ENCODE measurements at places on chromosomes 1 and 21.

GRCh38 chr1:15900662-15901279 is 53.3 kb downstream of the SPEN start:
- no peak for DNase-seq

DNA sequence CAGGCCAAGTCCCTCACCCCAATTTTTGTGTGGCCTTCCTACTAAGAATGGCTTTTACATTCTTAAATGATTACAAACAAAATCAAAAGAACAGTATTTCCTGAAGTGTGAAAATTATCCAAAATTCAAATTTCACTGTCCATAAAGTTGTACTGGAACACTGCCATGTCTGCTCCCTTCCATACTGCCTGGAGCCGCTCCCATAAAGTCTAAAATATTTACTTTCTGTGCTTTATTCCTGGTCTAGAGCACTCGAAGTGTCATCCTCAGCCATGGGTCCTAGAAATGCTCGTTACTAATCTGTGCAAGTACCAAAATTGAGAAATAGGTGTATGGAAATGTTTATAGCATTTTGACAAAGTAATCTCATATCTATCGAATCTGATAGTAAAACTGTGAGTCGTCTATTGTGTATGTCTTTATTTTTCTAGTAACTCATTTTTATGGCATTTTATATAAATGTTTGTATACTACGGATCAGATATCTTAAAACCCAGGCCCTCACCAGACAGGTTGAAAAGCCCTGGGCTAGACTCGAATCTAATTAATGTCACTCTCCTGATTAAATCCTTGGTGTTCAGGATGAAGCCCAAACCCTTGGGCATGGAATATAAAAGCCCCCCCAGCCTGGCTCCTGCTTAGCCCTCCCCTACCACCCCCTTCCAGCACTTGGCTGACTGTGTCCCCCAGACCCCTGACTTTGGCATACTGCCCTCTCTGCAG is 4.9 kb downstream of the LBR start:
- DNase-seq = no peak

GRCh38 chr1:182249201-182249676 is 142.4 kb downstream of the GLUL start:
- no peak for DNase-seq

DNA sequence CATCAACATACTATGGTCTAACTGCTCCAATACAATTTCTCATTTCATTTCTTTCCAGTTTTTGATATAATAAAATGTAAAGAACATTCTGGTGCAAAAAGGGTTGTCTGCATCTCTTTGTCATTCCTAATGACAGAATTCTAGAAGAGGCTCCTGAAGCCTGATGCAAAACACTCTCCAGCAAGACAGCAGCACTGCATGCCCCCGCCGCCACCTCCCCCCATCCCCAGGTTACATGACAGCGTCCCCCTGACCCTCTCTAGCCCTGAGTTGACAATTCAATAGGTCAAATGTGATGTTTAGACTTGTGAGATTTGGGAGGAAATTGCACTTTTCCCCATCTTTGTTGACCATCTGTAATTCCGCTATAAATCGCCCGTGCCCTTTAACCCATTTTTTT is 64.6 kb upstream of the C1orf21 start:
- DNase-seq = no peak

DNA sequence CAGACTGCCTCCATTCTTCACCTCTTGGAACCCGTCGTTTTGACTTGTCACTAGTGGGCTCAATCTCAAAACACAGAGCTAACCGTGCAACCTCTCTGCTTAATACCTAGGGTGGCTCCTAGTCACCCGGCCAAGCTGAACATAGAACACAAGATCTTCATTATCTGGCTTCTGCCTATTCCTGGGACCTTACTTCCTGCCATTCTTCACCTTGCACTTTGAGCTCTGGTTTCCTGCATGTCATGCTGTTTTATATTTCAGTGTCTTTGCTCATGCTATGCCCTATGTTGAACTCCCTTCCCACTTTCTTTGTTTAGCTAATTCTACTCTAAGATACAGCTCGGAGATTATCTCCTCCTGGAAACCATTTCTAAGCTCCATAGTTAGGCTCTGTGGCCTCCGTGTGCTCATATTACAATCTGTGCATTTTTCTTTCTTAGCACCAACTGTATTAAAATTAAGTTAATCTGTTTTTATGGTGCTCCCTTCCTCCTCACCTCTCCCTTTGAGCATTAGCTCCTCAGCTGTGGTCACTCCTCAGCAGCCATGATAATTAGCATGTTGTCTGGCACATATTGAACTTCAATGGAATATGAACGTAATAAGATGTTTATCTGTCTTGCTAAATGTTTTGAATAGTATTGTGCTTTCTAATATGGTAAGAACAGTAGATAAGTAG is 13.1 kb downstream of the GPSM2 start:
- no peak for DNase-seq

- peak; percentile 43 for DNase-seq
Observed at GRCh38 chr1:178094739-178095645, 1.1 kb downstream of the RASAL2 start.

DNA sequence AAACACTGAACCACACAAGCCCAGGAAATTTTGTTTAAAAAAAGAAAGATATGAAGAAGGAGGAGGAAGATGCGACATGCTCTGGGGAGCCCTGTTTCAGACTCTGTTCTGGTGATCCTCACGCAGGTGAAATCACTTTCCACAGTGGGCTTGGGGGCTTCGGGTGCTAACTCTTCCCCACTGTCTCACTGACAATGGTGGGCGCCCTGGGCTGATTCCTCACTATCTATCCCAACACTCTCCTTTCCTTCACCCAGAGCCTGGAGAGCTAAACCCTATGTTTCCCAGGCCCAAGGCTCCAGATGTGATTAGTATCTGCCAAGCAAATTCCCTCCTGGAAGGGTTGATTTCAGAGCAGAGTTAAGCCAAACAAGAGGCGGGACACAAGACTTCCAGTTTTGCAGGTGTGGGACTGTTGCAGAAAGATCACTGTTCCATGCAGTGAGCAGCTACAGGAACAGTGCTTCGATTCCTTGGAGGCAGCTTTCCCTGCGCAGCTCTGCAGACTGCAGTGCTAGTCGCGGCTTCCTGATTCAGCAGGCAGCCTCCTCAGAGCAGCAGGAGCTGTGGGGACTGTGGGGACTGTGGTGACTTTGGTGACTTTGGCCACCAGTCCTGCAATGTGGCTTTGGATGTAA is 168.3 kb downstream of the RHOU start:
- no peak for DNase-seq

GRCh38 chr1:20017741-20018140 is 38.3 kb upstream of the PLA2G2A start:
- DNase-seq = no peak

DNA sequence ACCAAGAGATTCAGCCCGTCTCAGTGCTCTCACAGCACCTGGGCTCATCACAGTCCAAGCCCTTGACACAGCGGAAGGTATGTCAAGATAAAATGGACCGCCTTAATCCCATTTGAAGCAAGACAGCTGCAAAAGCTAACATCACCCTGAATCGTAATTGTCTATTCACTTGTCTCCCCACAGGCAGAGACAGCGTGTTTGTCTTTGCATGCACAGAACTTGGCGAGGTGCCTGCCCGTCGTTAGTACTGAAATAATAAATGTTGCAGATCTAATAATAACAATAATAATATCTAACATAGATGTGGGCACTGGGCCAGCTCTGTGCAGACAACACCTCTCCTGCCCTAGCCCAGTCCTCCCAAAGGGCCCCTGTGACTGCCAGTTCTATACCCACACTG is 271.7 kb downstream of the NPHP4 start:
- no peak for DNase-seq

GRCh38 chr1:119978018-119978505 is 81.7 kb upstream of the ADAM30 start:
- DNase-seq = no peak

DNA sequence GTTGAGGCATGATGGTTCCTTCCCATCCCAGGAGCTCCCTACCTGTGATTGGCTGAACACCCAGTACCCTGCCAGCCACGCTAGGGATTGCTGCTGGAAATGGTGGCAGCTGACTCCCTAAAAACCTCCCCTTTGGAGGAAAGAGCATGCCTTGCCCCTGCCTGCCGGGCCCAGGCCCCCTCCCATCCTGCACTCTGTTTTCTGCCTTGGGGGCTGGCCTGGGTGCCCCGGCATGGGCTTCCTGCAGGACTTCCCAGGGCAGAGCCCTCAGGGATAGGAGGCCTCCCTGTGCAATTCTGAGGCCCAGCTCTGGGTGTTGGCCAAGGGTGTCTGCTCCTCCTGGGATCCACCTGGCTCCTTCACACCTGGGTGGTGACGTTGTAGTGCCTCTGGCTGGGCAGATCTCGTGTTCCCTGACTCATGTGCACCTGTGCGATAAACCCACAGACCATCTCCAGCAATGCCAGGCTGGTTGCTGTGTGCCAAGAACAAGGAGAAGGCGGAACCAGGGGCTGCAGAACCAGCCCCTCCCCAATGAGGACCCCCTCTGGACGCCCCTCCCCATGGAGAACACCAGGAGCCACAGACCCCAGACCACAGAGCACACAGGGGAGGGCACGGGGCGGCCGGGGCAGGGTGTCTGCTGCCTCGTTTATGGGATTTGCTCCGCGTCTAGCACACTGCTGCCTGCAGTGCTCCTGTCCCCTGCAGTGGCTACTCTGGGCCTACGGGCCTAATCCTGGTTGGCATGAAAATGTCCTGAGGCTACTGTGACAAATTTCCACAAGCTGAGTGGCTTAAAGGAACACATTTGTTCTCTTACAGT is 13.6 kb downstream of the CSTB start:
- no peak for DNase-seq
